ENCODE measurements at places on chromosomes 7 and 10.
A peak's percentile ranks its signal among the peaks of the same experiment; 100 is the strongest.

GRCh38 chr7:136256491-136256890 is 279.3 kb upstream of the MTPN start:
- DNase-seq, result no peak

DNA sequence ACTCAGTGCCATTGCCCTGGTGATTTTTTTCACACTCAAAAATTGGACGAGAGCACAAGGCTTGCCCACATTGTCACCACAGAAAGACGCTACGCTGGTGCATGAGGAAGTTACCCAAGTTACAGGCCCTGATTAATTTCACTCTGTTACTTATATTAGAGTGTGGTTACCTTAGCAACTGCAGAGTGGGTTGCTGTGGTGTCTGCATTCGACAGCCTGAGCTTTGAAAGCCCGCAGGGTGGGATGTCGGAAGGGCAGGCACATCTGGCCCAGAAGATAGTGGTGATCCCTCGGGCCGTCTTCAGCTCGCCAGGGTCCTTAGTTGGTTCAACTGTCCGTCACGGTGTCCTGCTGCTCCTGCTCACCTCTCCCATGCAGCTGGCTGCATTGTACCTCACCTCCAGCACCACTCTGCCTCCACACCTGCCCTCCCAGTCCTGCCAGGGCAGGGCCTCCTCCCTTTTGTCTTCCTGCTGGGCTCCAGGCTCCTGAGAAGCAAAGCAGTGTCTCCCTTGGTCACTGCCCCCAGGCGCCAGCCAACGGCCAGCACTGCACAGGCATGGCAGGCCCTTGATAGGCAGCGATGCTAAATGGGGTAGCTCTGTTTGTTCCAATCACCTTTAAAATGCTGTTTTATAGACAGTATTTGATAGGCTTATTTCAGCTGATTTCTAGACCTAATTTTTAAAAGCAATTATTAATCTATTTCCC is 167.2 kb downstream of the EBF3 start:
- DNase-seq, result no peak

DNA sequence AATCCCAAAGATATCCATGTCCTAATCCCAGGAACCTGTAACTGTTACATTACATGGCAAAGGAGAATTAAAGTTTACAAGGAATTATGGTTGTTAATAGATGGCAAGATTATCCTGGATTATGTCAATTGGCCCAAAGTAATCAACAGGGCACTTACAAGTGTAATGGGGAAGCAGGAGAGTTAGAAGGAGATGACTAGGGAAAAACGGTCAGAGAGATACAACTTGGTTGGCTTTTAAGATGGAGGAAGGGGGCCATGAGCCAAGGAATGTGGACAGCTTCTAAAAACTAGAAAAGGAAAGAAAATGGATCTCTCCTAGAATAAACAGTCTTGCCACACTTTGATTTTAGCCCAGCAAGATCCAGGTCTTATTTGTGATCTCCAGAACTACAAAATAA is 3.3 kb downstream of the JMJD1C start:
- DNase-seq, result no peak

DNA sequence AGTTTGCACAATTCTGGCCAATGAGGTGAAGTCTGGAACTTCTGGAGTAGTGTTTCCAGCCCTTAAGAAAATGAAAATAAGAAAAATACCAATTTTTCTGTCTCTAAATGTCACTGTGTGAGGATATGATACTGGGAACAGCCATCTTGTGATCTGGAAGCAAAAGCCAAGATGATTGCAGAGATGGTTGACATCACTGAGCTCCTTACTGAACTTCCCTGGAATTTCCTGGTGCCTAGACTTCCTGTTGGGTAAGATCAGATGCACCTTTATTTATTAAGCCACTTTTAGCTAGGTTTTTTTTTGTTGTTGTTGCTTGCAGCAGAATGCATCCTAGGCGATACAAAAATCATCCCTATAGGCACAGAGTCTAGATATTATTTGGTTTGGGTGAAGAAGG is 27.3 kb upstream of the INHBA start:
- no peak for DNase-seq

DNA sequence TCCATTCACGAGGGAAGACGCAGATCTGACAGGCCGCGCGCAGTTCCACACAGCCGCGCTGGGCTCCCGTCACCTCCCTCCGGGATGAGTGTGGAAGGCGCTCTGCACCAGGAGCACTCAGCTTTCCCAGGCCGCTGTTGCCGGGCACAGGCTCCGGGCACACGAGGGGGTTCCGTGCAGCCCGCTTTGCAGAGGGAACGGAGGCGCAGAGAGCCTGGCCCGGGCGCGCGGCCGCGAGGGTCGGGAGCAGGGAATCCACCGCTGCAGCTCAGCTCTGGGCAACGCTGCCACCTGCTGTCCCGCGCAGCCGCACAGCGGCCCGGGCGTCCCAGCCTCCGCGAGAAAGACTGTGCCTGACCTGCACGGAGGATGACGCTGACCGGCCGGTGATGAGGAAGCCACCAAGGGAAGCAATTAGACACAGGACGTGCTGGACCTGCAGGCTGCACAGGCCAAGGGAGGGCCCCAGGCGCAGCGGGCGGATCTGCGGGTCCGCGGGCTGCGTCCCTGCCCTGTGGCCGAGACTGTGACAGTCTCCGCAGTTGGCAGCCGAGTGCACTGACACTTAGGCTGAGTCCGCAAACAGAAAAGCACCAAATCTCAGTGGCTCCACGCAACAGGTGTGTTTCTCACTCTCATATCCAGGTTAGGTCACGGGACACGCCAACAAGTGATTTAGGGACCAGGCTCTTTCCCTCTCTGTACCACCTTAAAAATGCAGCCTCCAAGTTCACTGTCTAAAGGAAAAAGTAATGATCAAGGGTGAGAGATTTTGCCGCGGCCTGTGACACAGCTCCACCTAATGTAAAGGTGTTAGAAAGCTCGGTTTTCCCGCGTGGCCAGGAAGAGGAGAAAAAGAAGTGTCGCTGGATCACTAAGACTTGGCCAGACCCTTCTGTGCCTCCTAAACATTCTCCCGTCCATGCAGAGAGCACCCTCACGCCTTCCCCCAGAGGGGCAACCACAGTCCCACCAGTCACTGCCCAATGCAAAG is 94.5 kb downstream of the SEC61G start:
- no peak for DNase-seq

DNA sequence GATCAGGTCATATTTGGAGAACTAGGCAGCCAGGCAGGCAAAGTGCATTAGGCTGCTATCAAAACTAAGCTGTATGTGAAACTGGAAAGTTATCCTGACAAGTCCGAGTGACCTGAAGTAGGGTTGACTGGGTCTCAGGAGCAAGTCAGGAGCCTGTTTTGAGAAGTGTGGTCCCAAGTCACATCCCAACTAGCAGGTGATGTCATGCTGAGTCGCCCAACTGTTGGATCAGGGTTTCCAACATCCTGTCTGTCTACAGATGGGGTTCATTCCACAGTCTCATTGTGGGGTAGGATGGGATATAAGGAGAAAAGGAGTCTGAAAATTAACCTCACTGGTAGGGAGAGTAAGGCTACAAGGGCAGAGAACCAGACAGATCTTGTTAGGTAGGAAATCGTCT is 27.0 kb downstream of the SLC26A4 start:
- no peak for DNase-seq

DNA sequence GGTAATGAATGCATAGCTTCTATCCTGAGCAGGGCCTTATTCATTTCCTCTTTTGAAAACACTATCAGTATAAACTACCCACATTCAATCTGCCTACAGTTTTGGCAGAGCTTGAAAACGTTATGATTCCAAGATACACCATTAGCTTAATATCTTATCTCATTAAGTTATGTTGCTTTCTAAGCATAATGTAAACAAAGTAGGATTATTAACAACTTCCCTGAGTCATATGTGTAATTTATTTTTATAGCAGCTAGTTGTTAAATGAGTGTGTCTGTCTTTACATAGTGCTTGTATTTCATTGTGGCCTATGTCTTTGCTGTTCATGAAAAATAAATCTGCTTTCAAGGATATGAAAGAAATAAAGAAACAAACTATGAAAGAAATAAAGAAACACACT is 106.2 kb upstream of the DLX6 start:
- DNase-seq, result no peak

DNA sequence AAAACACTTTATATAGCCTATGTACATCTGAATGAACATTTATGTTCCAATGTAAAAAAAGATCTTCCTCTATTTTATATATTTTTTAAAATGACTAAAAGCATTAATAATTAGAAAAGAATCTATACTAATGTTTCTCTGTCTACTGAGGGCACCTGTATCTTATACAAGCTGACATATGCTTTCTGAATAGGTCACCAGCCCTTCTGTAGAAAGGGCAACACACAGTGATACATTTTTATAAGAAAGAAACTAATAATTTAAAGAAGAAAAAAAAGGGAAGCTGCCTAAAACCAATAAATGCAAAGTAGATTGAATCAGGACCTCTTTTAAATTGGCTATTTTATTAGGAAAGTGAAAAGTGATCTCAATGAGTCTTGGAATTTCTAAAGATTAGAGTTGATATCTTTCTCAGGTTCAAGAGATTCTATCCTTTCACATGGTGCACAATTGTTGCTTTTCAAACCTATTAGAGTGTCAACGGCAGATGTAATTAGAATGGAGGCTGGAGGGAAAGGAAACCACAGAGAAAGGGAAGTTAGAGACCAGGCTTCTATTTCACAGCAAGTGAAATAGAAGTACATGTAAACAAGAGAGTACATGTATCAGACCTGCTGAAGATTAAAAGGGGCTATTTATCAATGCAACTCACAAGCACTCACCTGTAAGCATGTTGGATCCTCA is 6.3 kb downstream of the MTPN start:
- DNase-seq, result no peak

DNA sequence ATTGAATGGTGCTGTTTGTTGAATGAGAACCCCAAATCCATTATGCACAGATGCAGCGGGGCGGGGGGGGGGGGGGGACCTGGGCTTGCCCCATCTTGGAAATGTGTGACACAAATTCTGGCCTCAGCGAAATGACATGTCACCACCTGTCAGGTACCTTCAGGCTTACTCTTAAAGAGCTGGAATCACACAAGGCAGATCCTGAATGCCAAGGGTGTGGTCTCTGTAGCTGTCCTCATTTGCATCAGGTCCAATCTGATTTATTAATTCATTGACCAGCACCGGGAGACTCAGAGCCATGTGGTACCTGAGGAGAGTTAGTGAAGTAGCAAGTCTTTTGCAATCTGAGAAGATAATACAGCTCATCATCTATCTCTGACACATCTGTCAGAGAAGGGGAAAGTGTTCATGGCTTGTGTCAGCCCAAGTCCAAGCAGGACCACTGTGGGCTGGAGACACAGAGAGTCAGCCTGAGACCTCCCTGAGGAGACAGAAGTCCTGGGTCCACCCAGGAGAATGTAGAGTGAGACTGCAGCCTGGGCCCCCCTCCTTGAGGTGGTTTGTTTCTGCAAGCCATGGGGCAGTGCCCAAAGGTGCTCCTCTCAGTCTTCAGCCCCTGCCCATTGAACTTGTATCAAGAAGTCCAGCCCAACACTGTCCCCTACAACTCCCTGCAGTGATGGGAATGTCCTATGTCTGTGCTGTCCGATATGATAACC is 46.7 kb downstream of the ADCYAP1R1 start:
- DNase-seq, result no peak

GRCh38 chr10:94037286-94037685 is 43.6 kb downstream of the PLCE1 start:
- DNase-seq, result no peak

DNA sequence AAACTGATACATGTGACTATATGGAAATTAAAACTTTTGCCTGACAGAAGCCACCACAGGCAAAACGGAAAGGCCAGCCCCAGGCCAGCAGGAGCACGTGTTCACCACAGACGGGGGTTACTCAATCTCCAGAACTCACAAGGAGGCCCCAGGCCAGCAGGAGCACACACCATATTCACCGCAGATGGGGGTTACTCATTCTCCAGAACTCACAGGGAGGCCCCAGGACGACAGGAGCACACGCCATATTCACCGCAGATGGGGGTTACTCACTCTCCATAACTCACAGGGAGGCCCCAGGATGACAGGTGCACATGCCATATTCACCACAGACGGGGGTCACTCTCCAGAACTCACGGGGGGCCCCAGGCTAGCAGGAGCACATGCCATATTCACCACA is 61.5 kb downstream of the NKX6-2 start:
- DNase-seq, result no peak

GRCh38 chr7:130891254-130892094 is 157.5 kb upstream of the KLF14 start:
- DNase-seq, result no peak

DNA sequence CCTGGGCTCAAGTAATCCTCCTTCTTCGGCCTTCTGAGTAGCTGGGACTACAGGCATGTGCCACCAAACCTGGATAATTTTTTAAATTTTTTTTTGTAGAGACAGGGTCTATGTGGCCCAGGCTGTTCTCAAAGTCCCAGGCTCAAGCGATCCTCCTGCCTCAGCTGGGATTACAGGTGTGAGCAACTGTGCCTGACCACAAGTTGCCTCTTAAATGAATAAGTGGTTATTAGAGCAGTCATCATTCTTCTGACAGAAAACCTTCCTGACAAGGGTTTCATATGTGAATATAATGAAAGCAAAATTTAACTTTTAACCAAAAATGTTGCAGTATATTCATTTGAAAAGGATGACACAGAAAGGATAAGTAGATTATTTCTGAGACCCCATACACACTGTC is 532.5 kb downstream of the GRM8 start:
- no peak for DNase-seq

DNA sequence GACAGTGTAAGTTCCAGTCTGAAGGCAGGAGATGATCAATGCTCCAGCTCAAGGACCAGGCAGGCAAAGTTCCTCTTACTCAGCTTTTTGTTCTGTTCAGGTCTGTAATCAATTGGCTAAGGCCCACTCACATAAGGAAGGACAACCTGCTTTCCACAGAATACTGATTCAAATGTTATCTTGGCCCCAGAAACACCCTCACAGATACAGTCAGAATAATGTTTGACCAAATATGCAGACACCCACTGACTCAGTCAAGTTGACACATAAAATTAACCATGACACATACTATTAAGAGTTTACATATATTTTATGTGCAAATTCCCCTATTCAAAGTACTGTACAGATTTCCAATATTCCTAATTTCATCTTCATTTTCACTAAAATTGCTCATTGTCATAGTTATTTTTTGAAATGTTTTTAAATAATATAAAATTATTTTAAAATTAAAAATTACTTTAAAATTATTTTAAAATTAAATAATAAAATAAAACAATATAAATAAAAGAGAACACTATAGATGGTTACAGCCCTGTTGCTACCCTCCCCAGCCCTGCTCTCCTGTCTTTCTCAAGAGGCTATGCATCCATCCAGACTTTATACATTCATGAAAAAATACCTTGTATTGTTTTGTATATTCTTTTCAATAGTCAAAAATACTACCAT is 59.4 kb downstream of the RAB11FIP2 start:
- no peak for DNase-seq

GRCh38 chr10:20100171-20100570 is 283.9 kb downstream of the PLXDC2 start:
- no peak for DNase-seq

GRCh38 chr10:2658780-2659179 is 408.6 kb upstream of the PFKP start:
- no peak for DNase-seq

GRCh38 chr7:24555184-24555583 is 18.1 kb upstream of the PALS2 start:
- DNase-seq, result no peak

GRCh38 chr7:66682350-66683093 is 53.8 kb downstream of the KCTD7 start:
- DNase-seq, result peak; percentile 16

- DNase-seq, result no peak
These were observed 102.5 kb upstream of the SLC25A13 start for GRCh38 chr7:96424411-96424810.

- DNase-seq, result no peak
These were observed 7.2 kb upstream of the RELN start for GRCh38 chr7:103996639-103997038.

Measured in stimulated activated CD4-positive, alpha-beta T cell treated with anti-CD3 and anti-CD28 coated beads, Interleukin-2, amount 100 ng/mL, for 24 hours (primary cell).